Naive thymus-derived CD4-positive, alpha-beta T cell (primary cell): ENCODE measurements at places on chromosomes 5 and 9.

DNA sequence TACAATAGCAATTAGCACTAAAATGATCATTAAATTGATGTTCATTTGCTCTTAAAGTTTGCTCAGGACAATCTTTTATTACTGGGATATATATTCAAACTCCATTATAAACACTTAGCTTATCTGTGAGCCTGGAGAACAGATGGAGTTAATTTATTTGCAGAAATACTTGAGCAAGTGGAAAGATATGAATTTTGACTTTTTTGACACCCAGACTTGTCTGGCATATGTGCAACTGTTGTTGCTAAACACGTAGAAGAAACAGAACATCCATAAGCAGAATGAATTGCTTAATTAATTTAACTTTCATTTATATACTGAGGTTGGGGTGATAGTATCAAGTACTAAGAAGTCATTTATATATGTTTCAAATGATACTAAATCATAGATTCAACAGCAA is 820.7 kb upstream of the TYRP1 start:
- no peak overlapping the region for H3K27ac ChIP-seq
- no peaks in the 10 kb centered on the region for H3K36me3 ChIP-seq
- no peak for DNase-seq

- no peak for DNase-seq
- no peak overlapping the region for H3K27ac ChIP-seq
- H3K4me1 ChIP-seq, result no peaks in the 10 kb centered on the region
- no peak overlapping the region for H3K4me3 ChIP-seq
Observed at GRCh38 chr9:14218253-14218652, 95.7 kb downstream of the NFIB start.

GRCh38 chr9:133163504-133164172 is at the start of gene GBGT1:
GBGT1 (minus strand) TSS chr9:133163914; CDS start chr9:133162412, 1,502 bp downstream.
- peak within 1 kb of the TSS; percentile 64 for H3K27ac ChIP-seq
- peak within 1 kb of the TSS; percentile 36 for H3K4me3 ChIP-seq
- no peak for DNase-seq
- no peaks in the 10 kb centered on the region for H3K27me3 ChIP-seq
- H3K4me1 ChIP-seq, result no peaks in the 10 kb centered on the region

GRCh38 chr5:171984748-171985419 is 21.6 kb downstream of the FBXW11 start:
- DNase-seq, result no peak
- no peaks in the 10 kb centered on the region for H3K36me3 ChIP-seq
- H3K4me1 ChIP-seq, result peaks cover 5% of the 10 kb centered on the region
- H3K27me3 ChIP-seq, result no peaks in the 10 kb centered on the region
- H3K4me3 ChIP-seq, result no peak overlapping the region
- no peak overlapping the region for H3K27ac ChIP-seq

GRCh38 chr5:83488271-83488670 is 16.7 kb downstream of the VCAN start:
- H3K27ac ChIP-seq, result no peak overlapping the region
- no peak overlapping the region for H3K4me3 ChIP-seq
- no peaks in the 10 kb centered on the region for H3K36me3 ChIP-seq
- no peaks in the 10 kb centered on the region for H3K4me1 ChIP-seq

- H3K4me1 ChIP-seq, result no peaks in the 10 kb centered on the region
- H3K4me3 ChIP-seq, result no peak overlapping the region
- H3K27ac ChIP-seq, result no peak overlapping the region
- H3K27me3 ChIP-seq, result no peaks in the 10 kb centered on the region
Observed at GRCh38 chr5:123083298-123083697, 5.7 kb upstream of the PRDM6 start.

DNA sequence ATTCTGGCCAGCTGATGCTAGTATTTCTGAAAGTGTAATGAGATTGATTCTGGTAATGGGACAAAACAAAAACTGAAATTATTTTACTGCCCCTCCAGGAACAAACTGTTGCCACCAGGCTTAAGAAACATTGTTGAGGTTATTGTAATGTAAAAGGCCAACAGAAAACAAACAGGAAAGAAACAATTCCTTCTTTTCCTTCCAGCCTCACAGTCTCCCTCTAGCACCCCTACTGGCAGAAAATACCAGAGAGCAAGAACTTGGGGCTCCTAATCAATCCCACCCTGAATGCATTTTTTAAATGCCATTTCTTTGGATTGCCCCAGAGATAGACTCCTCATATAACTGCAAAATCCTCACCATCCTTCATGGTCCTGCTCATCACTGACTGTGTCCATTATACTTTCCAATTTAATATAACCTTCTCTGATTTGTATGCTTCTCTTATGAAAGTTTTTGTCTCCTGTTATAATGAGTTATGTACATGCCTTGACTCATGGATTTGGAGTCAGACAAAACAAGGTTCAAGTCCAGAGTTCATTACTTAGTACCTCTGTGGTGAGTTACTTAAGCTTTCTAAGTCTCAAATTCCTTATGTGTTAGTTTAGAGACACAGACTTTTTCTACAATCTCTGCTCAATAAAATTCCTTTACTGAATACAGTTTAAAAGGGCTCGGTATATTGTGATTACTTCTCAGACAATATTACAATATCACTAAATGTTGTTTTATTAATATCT is 157.9 kb upstream of the FBN2 start:
- no peak for DNase-seq
- H3K36me3 ChIP-seq, result no peaks in the 10 kb centered on the region
- H3K27ac ChIP-seq, result no peak overlapping the region
- no peak overlapping the region for H3K4me3 ChIP-seq
- H3K27me3 ChIP-seq, result no peaks in the 10 kb centered on the region
- no peaks in the 10 kb centered on the region for H3K4me1 ChIP-seq
